ENCODE measurements at places on chromosomes 6 and 20.
A peak's percentile ranks its signal among the peaks of the same experiment; 100 is the strongest.

GRCh38 chr6:93567164-93567563, 147.8 kb upstream of the EPHA7 start:
- no peak overlapping the region for H3K4me3 ChIP-seq
- H3K27ac ChIP-seq = no peak overlapping the region
- no peaks in the 10 kb centered on the region for H3K36me3 ChIP-seq

- no peaks in the 10 kb centered on the region for H3K4me1 ChIP-seq
- no peak overlapping the region for H3K27ac ChIP-seq
- no peak overlapping the region for H3K4me3 ChIP-seq
These were observed 108.5 kb upstream of the NHSL1 start for GRCh38 chr6:138607478-138608433.

DNA sequence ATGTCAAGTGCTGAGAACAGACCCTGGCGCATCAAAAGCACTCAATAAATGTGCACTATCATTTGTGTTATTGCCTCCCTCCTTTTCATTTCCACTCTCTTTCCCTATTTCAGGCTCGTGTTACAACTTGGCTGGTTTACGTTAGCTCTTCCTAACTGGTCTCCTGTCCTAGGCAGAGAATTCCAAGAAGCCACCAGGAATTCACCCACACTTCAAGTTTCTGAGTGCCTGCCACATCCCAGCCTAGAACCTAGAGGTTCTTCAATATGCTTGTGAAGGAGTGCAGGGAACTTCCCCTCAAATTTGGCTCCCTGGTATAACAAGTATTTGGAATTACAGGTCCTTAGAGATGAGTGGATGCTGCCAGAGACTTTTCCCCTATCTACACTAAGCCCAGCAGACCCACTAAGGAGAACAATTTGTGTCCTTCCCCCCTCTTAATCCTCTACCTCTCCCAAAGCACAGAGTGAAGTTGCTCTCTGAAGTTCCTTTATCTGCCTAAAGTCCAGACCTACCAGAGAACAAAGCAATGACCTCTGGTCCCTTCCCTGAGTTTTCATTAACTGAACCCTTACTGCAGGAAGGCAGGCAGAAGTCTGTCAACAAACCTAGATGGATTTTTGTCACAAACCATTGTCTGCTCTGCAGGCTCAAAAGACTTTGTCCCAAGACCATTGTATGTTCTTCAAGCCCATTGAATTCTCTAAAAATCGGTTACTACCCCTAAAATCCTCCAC, 201.6 kb upstream of the JARID2 start:
- no peak for ATAC-seq
- H3K27ac ChIP-seq = no peak overlapping the region
- H3K4me3 ChIP-seq = no peak overlapping the region
- H3K36me3 ChIP-seq = no peaks in the 10 kb centered on the region

DNA sequence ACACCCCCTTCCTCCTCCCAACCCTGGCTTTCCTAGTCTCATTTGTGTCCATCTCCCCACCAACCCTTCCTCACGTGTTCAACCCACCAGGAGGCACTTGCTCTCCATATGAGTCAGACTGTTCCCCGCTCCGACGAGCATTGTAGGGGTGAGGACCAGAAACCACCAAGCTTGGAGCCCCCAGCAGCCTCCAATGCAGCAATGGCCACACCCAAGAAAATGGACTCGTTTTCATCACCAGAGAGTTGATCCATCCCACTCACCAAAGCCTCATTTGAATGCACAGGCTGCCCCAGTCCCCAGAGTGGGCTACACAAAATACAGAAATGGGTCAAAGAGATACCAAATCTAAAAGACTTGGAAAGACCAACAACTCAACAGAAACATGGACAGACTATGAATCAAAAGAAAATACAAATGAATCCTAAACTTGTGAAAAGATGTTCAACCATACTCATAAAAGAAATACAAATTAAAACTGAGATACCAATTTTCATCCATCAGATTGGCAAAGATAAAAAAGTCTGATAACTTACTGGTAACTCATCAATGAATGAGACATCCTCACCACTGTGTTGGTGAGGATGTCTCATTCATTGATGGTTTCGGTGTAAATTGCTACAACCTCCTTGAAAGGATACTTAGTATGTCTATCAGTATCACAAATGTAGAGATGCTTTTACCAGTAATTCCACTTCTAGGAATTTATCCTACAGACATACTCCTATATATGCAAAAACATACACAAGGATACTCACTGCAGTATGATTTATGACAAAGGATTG, 68.1 kb downstream of the TRERF1 start:
- H3K4me1 ChIP-seq = peaks cover 57% of the 10 kb centered on the region
- H3K4me3 ChIP-seq = no peak overlapping the region
- peak overlapping the region; percentile 10 for H3K27ac ChIP-seq
- H3K36me3 ChIP-seq = no peaks in the 10 kb centered on the region

GRCh38 chr6:170295510-170296422, 4.9 kb upstream of the DLL1 start:
- ATAC-seq = peak; percentile 69
- peak overlapping the region; percentile 53 for H3K27ac ChIP-seq
- peak overlapping the region; percentile 73 for H3K4me3 ChIP-seq
- peaks cover 39% of the 10 kb centered on the region for H3K4me1 ChIP-seq
- H3K36me3 ChIP-seq = no peaks in the 10 kb centered on the region
- peaks cover 80% of the 10 kb centered on the region for H3K27me3 ChIP-seq

DNA sequence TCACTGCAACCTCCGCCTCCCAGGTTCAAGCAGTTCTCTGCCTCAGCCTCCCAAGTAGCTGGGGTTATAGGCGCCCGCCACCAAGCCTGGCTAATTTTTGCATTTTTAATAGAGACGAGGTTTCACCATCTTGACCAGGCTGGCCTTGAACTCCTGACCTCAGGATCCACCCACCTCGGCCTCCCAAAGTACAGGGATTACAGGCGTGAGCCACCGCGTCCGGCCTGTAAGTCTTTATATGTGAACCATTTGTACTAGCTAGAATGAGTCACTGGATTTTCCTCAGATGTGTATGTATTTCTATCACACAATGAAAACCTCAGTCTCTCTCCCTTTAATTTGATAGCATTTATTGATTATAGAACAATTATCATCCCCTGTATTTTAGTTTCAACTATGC, 34.0 kb downstream of the ITCH start:
- H3K4me3 ChIP-seq = no peak overlapping the region
- no peak overlapping the region for H3K27ac ChIP-seq
- peaks cover 50% of the 10 kb centered on the region for H3K36me3 ChIP-seq
- H3K4me1 ChIP-seq = peaks cover 18% of the 10 kb centered on the region
- H3K27me3 ChIP-seq = no peaks in the 10 kb centered on the region

GRCh38 chr6:37095997-37096396, 74.0 kb upstream of the PIM1 start:
- no peak for ATAC-seq
- H3K36me3 ChIP-seq = no peaks in the 10 kb centered on the region
- peak overlapping the region; percentile 1 for H3K27ac ChIP-seq
- H3K4me3 ChIP-seq = no peak overlapping the region
- H3K4me1 ChIP-seq = peaks cover 14% of the 10 kb centered on the region

GRCh38 chr6:149905911-149906371, 8.0 kb upstream of the RAET1E start:
- no peak overlapping the region for H3K4me3 ChIP-seq
- ATAC-seq = no peak
- H3K27ac ChIP-seq = no peak overlapping the region
- peaks cover 11% of the 10 kb centered on the region for H3K36me3 ChIP-seq

Data from stimulated activated memory B cell treated with anti-CD40 and anti-IgM and Interleukin-4, amounts not matched to agents 10 μg/mL and 1 μg/mL and 100 μg/mL, for 72 hours (primary cell).